ENCODE measurements at places on chromosomes 3 and 15.

DNA sequence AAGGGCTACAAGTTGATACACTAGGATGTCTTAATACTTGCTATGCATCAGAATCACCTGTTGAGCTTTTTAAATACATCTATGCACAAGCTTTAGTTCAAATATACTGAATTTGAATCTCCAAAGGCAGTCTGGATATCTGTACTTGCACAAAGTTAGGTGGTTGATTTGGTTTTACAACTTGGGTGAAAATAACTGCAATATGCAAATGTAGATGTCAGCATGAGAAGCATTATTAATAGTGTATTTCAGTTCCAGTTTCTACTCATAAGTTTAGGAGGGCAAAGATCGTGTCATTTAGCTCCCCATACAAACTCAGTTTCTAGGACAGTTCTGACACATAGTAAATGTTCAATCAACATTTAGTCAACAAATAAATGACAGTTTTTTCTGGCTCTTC lies 25.6 kb downstream of the IQCB1 start:
- DNase-seq = peak; percentile 47

DNA sequence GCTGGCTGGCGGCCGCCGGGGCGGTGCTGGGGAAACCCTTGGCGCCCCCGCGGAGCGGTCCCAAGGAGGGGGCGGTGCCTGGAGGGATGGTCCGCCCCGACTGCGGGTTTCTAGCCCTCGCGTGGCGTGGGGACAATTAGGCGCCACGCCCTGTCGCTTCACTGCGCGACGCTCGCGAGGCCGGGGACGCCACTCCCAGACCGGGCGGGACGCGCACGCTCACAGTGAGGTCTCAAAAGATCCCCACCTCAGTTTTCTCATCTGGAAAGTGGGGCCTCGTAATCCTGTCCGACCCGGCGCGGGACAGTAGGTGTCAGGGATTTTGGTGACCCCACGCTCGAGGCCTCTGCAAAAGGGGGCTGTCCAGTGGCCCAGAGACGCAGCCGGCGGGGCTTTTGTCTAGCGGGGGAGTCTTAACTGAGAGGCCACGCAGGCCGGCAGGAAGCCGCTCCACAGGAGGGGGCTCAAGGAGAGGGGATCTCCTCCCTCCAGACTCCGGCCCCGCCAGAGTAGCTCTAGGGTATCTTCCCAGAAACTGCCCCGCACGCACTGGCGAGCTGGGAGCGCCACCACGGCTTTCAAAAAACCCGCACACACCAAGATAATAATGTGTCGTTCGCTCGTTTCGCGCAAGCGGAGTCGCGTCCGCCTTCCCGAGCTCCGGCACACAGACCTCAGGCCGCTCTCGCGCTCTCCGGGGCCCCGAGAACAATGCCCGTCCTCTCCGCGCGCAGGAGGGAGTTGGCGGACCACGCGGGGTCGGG lies 710 bp upstream of the CLK3 start:
- DNase-seq = peak; percentile 89

DNA sequence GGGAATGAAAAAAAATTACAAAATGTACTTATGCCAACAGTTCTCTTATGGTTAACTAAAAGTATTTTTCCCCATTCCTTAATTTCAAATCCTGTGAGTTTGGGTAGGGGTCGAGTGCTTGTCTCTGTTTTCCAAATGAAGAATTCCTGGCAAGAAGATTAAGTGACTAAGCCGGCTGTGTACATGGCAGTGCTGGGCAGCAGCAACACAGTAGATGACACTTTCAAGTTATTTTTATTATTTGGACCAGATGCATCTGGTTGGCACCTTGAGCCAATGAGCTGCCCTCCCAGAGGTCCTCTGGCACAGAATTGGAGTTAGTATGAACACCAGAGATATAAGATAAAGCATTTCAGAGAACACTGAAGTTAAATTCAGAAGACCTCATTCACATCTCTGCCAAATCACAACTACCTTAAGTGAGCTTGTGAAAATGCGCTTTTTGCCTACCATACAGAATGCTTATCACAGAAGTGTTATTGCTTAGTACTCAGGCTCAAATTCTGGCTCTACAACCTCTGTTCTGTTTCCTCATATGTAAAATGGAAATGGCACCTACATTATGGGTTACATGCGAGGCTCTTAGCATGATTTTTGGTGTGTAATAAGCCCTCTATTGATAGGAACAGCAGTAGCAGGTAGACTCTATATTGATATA lies 256.9 kb downstream of the UBE2E2 start:
- no peak for DNase-seq

DNA sequence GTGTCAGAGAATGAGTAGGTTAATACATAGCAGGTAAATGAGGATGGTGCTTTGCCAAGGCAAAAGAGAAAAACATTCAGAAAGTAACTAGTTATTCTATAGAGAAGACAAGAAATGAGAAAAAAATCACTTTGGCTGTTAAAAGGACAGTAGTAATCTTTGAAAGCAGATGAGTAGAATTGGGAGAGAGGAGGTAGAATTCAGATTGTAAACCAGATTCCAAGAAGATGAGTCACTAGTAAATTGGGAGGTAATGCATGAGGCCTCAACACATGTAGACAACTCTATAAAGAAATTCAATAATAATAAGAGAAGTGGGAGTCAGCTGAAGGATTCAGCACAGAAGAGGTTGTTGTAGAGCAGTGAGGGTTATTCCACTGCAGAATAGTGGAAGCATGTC lies 81.4 kb downstream of the MBNL1 start:
- no peak for DNase-seq

- no peak for DNase-seq
Measured at GRCh38 chr15:62021991-62022600, 38.2 kb downstream of the VPS13C start.

- peak; percentile 53 for DNase-seq
Measured at GRCh38 chr3:192892981-192893700, 24.5 kb downstream of the MB21D2 start.

- no peak for DNase-seq
Measured at GRCh38 chr15:76376816-76377215, 40.2 kb downstream of the ISL2 start.

- DNase-seq = no peak
Measured at GRCh38 chr3:120907659-120908029, 361 bp upstream of the STXBP5L start.

DNA sequence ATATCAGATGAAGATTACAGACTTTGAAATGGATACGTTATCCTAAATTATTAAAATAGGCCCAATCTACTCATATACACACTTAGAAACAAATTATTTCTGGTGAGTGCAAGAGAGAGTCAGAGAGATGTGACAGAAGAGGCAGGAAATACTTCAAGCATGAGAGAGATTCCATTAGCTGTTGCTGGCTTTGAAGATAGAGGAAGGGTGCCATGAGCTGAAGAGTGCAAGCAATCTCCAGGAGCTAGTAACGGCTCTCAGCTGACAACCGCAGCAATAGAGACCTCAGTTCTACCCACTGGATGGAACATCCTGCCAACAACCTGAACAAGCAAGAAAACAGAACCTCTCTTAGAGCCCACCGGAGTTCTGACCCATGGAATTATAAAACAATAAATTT lies 270.7 kb upstream of the SLITRK3 start:
- no peak for DNase-seq

DNA sequence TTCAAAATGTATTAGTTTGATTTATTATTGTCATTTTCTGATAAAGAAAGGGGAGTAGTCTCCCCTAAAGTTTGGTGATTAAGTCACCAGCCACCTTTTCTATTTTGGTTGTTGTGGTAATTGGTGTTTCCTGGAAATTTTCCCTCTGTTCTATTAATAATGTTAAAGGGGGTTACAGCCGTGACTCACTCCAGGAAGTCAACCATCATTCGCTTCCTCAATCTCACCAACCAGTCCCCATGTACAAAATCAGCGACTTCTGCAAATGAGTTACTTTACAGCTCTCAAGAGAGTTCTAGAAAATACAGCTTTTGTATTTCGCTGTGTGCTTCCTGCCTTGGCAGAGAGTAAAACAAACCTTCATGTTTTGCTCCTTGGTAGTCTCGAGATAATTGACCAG lies 285.1 kb downstream of the LPP start:
- DNase-seq = no peak

DNA sequence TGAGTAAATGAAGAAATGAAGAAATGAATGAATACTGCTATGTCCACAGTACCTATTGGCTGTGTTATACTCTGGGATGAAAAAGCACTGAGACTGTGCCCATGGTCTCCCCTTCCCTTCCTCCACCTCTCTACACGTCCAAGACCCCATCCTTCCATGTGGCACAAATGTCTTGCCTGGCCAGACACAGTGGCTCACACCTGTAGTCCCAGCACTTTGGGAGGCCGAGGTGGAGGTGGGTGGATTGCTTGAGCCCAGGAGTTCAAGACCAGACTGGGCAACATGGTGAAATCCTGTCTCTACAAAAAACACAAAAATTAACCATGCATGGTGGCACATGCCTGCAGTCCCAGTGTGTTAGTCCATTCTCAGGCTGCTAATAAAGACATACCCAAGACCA lies 200.1 kb downstream of the FAM43A start:
- DNase-seq = no peak

GRCh38 chr3:72432246-72432645 lies 416.0 kb downstream of the SHQ1 start:
- DNase-seq = no peak

GRCh38 chr15:90817117-90818057 lies 51.0 kb upstream of the FURIN start:
- no peak for DNase-seq

Data from GM18507 (cell line).